ENCODE measurements at places on chromosomes 5 and 9.

GRCh38 chr5:148125641-148126040 is 42.7 kb upstream of the SPINK14 start:
- no peak for DNase-seq

DNA sequence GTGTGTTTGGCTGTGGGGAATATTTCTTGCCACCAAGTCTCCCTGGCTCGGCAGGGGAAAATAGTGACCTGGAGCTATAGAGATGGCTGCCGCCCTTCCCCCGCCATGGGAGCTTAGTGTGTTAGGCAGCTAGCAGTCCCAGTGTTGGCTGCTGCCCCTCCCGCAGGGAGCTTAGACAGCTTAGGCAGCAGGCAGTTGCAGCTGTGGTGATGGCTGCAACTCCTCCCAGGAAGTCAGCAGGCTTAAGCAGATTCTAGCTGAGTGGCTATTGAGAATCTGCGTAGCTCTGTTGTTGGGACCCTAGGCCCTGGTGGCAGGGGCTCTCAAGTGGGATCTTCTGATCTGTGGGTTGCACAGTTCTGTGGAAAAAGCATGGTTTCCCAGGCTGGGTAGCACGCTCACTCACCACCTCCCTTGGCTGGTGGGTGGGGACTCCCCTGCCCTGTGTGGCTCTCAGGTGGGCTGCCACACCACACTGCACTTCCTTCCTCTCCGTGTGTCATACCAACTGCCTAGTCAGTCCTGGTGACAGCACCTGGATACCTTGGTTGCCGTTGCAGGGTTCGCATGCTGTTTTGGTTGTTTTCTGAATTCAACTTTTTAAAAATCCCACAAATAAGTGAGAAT is 9.3 kb downstream of the OR1N2 start:
- no peak for DNase-seq

DNA sequence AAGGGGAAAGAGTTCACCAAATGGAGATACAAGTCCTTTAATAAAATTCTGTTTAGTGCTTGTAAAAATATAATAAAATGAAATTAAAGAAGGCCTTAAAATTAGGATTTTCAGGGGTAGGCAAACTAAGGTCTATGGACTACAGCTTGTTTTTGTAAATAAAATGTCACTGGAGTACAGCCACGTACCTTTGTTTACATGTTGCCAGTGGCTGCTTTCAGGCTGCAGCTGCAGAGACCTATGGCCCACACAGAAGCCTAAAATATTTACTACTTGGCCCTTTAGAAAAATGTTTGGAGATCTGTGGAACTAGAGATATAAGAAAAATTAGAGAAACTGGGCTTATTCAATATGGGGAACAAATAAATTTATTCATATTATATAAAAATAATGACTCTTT is 122.8 kb downstream of the RPS23 start:
- no peak for DNase-seq

GRCh38 chr5:122311961-122312590 is at the start of gene SNCAIP:
SNCAIP (plus strand) TSS chr5:122312237; CDS start chr5:122391135, 78,898 bp downstream.
- peak; percentile 8 for DNase-seq

GRCh38 chr9:21144603-21145002 is 3.0 kb upstream of the IFNW1 start:
- DNase-seq: no peak

GRCh38 chr5:96919754-96920197 is 16.1 kb upstream of the LNPEP start:
- DNase-seq: no peak

DNA sequence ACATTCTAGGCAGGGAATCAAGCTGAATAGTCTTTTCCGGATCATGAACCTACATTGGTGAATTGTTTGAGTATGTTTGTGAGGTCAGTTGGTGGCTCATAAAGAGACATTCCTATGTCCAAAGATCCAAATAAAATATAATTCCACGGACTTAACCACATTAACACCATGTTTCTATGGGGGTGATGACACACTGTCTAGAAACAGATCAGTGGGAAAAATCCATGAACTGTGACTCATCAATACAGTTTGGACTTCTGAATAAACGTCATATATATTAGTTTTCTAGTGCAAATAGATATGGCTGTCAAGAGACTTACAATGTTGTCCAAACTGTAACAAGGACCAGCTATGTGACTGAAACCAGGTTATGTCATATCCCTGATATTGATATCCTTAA is 509.9 kb upstream of the TYRP1 start:
- DNase-seq: peak; percentile 40

DNA sequence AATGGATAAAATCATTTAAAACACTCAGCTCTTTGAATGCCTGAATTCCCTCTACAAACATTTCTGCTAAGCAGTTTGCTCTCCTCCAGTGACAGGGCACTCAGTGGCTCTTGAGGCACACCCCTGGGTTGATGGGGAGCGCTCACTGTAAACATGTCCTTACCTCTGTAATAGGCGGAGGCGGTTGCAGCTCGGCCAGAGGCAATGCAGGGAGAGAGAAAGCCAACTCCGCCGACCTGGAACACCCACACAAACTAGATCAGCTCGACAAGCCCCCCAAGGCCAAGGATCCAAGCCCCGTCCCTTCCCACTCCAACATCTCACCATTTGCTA is 329 bp downstream of the CDC23 start:
- DNase-seq: no peak

DNA sequence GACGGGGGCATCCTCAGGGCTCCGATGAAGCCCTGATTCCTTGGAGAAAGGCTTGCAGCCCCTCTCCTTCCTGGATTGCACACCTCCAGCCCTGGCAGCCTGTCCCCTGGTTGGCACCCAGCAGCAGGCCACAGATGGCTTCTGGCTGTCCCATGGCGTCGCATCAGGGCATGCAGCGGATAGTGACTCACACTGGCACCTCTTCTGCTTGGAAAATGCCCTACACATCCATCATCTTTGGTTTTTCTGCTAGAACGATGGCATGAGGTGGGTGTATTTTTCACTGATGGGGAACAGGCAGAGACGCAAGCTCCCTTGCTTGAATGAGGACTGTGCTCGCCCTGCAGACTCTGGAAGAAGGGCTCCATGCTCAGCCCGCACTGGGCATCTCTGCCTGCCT is 23.2 kb upstream of the IER5L start:
- DNase-seq: no peak

- DNase-seq: no peak
Observed at GRCh38 chr5:112186401-112186990, 232.6 kb downstream of the EPB41L4A start.

- DNase-seq: no peak
Observed at GRCh38 chr9:73609381-73609780, 457.7 kb downstream of the ANXA1 start.

GRCh38 chr9:93683331-93684134 is 107.1 kb downstream of the PHF2 start:
- DNase-seq: no peak

DNA sequence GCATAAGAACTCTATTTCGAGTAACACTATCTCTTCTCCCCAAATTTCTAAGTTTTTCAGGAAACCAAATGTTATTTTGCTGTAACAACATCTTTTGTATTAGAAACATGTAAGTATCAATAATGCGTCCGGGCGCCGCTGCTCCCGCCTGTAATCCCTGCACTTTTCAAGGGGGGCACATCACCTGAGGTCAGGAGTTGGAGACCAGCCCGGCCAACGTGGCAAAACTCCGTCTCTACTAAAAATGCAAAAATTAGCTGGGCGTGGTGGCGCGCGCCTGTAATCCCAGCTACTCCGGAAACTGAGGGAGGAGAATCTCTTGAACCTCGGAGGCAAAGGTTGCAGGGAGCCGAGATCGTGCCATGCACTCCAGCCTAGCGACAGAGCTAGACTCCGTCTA is 881.1 kb upstream of the NUDT12 start:
- no peak for DNase-seq

- no peak for DNase-seq
Observed at GRCh38 chr5:93219641-93220145, 361.3 kb downstream of the NR2F1-AS1 start.

- no peak for DNase-seq
Observed at GRCh38 chr5:180098991-180099732, 27.6 kb upstream of the RNF130 start.

GRCh38 chr9:100379862-100380261 is 27.1 kb upstream of the TEX10 start:
- DNase-seq: peak; percentile 63

DNA sequence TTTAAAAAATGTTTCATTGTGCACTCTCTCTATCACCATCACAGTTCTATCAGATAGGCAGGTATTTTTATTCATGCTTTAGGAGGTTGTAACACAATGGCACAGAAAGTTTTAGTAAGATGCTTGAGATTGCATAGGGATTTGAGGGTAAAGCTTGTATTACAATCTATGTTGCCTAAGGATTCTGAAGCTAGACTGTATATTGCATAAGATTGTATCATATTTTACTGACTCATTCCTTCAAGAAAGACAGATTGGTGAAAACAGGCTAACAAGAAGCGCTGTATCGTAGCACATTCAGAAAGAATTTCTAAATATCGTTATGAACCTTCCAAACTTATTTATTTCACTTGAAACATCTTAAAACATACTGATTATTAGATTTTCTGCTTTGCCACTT is 577.7 kb downstream of the EBF1 start:
- DNase-seq: peak; percentile 26

Data from HS-5 (cell line).